Cerebellar nuclear complex (tissue), 1 donor: ENCODE measurements at places on chromosomes 11 and 22.
A peak's percentile ranks its signal among the peaks of the same experiment; 100 is the strongest.

- no peak for DNase-seq
These were observed 22.1 kb upstream of the RRAS2 start for GRCh38 chr11:14380947-14381561.

- no peak for DNase-seq
These were observed 26.5 kb downstream of the RPL27A start for GRCh38 chr11:8709002-8709672.

DNA sequence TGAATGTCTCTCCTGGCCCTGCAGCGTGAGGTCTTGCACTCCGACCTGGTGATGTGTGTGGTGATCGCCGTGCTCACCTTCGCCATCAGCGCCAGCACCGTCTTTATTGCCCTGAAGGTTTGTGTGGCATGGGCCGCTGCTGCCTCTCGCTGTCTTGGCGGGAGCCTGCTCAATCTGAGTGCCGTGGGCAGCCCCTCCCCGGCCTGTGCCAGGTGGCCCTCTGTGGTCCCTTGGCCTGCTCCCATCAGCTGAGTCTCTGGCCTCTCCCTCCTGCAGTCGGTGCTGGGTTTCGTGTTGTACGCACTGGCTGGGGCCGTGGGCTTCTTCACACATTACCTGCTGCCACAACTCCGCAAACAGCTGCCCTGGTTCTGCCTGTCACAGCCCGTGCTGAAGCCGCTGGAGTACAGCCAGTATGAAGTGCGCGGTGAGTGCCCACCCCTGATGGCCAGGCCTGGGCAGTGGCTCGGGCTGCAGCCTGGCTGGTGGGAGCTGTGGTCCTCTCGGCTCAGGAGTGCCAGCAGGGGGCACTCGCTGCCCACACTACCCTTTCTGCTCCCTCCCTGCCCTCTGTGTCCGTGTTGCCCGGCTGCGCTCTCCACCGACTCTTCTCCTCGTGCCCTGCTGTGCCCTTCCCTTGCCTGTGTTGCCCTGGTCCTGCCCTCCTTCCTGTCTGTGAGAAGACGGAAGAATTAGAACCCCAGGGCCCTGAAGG lies 10.2 kb downstream of the PCNX3 start:
- peak; percentile 62 for DNase-seq

DNA sequence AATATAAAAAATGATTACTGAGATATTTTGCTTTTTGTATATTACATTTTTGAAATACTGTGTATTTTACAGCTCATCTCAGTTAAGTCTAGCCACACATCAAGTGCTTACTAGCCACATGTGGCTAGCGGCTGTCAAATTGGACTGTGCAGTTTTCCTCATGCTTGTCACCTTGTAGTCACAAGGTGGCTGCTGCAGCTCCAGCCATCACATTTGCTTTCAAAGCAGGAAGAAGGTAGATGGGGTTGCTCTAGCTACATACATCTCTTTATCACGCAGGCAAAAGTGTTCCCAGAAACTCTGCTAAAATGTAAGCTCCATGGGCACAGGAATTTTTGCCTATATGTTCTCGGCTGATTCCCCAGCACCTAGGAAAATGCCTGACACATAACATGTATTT lies 61.5 kb downstream of the MICAL2 start:
- no peak for DNase-seq

- no peak for DNase-seq
These were observed 6.8 kb upstream of the CHKA start for GRCh38 chr11:68127714-68128681.

DNA sequence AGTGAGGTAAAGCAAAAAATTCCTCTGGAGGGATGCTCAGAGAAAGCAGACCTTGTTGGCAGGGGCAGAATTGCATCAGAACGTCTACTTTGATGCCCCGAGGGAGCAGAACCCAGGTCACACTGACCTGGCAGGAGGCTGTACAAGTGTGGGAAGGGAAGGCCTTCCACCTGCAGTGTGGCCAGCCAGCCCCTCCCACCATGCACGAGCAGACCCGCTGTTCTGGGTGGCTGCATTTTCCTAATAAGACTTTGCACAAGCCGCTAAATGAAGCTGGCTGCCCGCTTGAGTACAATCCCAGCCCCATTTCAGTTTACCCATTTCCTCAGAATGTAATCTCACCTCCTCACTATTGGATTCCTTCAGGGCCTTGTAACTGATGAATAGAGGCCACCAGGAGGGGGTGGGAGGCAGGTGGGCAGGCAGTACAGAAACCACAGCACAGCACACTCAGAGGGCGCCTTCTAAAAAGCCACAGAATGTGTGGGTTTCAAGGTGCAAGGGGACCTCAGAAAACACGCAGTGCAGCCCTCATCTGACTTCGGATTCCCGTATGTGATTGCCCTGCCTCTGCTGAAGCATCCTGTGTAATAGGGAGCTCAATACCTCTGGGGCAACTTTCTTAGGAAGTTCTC lies 316.6 kb downstream of the OPCML start:
- DNase-seq = no peak

DNA sequence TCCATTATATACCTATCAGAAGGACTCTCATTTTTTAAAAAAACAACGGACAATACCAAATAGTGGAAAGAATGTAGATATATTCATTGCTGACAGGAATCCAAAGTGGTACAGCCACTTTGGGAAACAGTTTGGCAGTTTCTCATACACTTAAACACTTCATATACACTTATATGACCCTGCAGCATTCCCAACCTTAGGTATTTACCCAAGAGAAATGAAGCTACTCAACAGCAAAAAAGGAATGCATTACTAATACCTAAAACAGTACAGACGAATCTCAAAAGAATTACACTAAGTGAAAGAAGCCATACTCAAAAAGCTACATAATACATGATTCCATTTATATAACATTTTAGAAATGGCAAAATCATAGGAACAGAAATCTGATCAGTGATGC lies 51.5 kb downstream of the RBFOX2 start:
- DNase-seq = no peak

- DNase-seq = no peak
These were observed 45.1 kb upstream of the LMO2 start for GRCh38 chr11:33936725-33937604.

- DNase-seq = no peak
These were observed 33.2 kb downstream of the PPP2R1B start for GRCh38 chr11:111733016-111733415.

- no peak for DNase-seq
These were observed 39.8 kb upstream of the SHISAL1 start for GRCh38 chr22:44352378-44353035.

DNA sequence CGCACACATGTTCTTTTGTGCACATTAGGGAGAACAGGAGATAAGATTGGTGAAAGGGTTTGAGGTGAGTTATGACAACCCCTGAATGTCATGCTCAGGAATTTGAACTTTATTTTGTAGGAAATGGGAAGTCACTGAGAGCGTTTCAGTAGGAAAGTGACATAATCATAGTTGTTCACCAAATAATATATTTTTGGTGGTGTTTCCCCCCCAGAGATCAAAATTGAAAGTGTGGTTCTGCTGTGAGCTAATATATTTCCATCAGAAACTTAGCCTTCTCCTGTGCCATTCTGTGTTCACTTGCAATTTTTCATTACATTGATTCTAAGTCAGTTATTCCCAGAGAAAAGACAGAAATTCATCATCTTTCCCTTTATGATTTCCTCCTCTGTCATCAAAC lies 64.1 kb upstream of the RCN1 start:
- no peak for DNase-seq

GRCh38 chr11:111448414-111448813 lies 63.8 kb downstream of the BTG4 start:
- no peak for DNase-seq

- DNase-seq = no peak
These were observed 3.4 kb upstream of the FADS1 start for GRCh38 chr11:61820174-61820573.

DNA sequence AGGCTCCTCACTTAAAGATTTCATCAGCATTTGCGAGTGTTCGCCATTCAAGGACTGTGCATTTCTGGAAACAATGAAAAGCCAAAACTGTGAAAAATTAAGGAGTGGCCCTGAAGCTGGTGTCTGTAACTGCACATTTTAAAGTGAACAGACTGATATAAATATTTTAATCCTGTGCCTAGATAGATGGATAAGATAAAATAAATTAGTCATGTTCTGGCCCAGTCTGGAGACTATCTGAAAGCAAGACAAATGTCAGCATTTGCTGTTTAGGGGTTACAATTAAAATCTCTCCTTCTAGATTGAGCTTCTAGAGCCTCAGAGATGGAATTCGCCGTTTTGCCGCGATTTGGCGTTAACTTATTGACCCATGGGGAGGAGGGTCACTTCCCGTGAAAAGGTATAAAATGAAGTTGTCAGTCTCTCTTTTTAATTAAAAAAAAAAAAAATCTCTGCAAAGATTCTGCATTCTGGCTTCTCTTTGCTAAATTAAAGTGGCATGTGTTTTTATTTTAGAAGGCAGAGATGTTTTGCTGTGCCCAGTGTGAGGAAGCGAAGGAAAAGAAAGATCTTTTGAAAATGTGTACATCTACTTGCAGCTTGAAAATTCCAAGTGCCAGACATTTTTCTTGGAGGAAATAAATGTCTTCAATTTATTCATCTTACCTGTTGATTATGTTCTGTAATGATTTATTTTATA lies 79.7 kb upstream of the WNT7B start:
- no peak for DNase-seq

DNA sequence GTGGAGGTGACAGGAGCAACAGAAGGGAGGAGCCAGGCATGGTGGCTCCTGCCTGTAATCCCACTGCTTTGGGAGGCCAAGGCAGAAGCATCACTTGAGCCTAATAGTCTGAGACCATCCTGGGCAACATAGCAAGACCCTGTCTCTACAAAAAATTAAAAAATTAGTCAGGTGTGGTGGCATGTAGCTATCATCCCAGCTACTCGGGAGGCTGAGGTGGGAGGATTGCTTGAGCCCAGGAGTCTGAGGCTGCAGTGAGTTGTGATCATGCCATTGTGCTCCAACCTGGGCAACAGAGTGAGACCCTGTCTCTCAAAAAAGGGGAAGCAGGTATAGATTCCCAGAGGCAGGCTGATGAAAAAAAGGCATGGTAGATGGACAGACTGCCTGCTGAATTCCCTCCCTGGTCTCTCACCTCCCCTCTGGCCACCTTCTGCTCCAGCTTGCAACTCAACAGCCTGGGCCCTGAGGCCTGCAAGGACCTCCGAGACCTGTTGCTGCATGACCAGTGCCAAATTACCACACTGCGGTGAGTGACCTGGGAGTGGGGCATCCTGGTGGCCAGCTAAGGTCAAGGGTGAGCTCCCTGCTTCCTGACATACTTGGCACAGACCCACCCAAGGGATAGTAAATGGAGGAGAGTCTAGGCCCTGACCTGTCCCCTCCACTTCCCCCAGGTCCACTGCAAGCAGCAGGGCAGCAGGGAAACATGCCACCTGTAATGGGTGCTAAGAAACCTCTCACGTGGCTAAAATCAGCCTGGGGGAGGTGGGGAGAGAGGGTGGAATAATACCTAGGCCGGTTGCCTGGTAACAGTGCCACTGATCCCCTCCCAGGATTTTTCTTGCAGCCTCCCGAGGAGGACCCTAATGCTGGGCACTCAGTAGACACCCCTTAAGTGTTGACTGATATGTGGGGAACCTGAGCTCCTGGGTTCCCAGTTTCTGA lies 4.3 kb upstream of the NHERF4 start:
- DNase-seq = no peak

GRCh38 chr11:11668781-11669180 lies 47.0 kb upstream of the GALNT18 start:
- DNase-seq = no peak

DNA sequence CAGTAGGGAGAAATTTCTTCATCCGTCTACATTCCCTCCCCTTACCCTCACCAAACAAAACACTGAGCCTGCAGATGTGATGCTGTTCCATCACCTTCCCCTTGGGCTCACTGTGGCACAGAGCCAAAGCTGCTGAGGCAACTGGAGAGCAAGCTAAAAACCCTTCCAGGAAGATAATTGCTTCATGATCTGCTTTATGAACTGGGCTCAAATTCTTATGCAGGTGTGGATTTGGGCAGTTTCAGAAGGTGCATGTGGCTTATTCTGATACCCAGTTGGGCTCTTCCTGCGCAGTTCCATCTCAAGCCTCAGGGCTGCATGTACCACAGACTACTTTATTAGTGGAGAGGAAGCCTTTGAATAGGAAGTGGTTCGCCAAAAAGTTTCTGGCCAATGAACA lies 58.3 kb downstream of the AAMDC start:
- no peak for DNase-seq
